GM03348 (cell line): ENCODE measurements at places on chromosomes 2 and 18.

DNA sequence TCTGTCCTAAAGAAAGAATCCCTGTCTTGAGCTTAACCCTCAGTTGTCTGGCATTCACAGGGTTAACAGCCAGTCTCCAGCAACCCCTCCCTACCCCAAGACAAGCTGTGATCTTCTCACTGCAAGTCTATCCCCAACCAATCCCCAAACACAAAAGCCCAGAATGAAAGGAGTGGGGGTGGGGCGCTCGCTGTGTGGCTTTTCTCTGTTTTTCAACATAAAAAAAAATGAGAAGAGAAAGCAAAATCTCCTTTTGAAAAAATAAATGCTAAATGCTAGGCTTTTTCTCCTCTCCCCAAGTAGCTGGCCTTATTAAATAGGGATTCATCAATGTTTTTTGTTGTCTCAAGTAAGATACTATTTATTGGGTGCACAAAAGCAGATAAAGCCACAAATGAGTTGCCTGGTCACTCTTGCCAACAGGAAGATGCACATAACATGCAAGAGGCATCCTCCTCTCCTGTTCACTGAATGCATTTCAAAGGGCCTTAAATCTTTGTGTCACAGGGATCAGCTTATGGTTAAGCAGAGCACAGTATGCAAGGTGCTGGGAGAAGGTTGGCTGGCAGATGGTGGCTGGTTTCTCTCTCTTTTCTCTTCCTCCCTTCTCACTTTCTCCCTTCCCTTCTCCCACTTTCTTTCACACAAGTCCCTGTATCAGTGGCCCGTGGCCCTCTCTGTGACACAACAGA is 225.6 kb downstream of the CMPK2 start:
- DNase-seq: no peak

GRCh38 chr2:76953733-76954347 is 568.3 kb downstream of the LRRTM4 start:
- peak; percentile 1 for DNase-seq

DNA sequence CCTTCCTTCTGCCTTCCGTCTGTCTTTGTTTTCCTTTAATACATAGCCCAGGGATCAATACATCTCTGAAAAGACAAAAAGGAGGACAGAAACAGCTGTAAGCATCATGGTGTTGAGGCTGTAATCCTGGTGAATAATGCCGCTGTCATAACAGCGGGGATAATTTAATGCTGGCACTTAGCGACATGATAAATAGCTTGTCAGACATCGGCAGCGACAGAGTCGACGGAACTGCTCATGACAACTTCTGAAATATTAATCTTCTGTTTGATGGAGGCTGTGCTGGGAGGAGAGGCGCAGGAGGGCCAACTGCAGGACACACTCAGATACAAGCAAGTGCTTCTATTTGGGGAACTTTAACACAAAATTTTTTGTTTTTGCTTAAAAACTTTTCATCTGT is 602.2 kb downstream of the GALR1 start:
- DNase-seq: no peak

DNA sequence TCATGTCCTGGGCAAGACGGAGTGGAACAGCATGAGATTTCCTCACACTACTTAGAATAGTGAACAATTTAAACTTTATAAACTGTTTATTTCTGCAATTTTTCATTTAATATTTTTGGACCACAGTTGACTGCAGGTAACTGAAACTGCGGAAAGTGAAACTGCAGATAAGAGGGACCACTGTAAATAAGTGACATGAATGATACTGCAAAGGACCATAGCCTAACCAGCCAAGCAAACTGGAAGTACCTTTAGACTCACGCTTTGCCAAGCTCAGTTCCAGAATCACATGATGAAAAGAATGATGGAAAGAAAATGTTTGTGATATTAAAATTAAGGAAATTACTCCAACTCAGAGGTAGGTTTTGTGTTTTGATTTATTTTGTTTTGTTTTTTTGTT is 94.6 kb upstream of the ITGA4 start:
- DNase-seq: no peak

GRCh38 chr2:217906798-217907197 is 96.0 kb downstream of the TNS1 start:
- no peak for DNase-seq

- no peak for DNase-seq
Measured at GRCh38 chr18:5738526-5738925, 156.8 kb downstream of the TMEM200C start.

DNA sequence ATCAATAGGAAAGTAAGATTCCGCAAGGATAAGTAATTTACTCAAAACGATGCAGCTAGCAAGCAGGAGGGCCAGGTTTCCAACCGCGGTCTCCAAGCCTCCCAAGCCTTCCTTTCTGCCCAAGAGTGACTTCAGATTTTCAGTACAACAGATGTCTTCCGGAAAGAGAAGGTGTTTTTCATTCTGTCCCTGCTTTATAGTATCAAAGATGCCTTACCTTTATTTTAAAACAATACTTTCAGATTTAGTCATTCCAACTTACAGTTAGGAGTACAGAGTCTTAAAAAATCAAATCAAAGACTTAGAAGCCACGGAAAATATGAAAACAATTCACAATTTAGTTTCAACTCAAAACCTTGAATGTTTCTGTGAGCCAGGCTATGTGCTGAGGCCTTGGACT is 43.6 kb downstream of the CYB5A start:
- DNase-seq: no peak

DNA sequence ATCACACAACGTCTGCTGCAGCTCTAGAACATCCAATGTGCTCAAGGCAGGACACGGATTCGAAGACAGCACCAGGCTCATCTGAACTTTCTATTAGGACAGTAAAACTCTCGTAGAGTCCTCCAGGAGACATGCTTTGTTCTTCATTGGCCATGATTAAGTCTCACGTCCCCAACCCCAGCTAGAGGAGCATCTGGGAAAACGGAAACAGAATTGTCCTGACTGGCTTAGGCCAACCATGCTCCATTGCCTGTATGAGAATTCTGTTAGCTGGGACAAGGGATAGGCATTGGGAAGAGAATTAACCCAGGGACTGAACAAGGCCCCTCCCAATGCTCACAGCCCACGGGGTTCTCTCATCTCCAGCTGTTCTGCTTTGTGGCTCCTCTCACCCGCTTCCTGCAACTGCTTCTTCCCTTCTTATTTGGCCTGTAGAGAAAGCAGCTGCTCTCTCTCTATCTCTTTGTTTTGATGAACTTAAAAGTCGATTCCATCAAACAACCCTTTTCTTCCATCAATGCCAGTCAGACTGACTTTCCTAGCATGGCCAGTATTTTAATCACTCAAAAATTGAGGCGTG is 75.6 kb downstream of the C1QL2 start:
- no peak for DNase-seq

DNA sequence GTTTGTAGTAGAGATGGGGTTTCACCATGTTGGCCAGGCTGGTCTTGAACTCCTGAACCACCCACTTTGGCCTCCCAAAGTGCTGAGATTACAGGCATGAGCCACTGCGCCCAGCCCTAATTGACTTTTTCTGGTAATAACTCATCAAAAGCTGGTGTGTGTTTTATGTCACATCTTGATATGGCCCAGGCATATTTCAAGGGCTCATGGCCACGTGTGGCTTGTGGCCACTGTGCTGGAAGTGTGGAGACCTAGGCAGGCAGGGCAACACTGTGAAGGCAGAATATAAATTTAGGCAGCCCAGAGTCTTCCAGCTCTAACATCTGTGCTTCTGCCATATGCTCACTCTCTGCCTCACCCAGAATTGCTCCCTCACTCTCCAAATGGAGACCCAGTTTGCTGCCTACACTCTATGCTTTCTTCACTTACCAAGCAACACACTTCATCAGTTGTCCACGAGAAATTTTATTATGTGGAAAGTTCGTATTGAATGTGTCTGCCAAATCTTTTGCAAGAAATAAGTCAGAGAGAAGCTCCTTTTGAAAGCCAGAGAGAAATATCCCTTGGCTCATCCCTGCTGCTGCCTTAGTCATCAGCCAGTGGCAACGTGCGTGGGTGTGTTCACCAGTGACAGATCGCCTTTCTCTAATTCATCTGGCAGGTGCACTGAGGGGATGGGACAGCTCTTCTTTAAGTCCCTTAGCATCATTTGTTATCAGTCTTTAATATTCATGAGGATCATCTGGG is 129.4 kb upstream of the CXCR4 start:
- peak; percentile 20 for DNase-seq

- DNase-seq: no peak
Measured at GRCh38 chr2:131094463-131095281, 1.4 kb upstream of the FAM168B start.

DNA sequence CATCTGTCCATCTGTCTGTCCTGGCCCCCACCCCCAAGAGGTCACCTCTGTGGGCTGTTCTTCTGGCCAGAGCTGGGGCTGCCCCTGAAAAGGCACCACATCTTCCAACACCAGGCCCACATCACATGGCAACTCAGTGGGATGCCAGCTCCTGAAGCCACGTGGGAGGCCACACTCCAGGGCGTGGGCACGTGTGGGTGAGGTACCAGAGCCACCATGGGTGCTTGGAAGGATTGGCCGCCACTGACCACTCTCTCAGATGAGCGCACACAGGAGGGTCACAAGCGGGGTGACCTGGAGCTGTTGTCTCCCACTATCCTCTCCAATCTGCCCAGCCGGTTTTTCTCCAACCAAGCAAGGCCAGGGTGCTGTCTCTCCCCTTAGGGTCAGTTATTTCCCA is 197.9 kb downstream of the TFCP2L1 start:
- no peak for DNase-seq
